Endodermal cell (in vitro differentiated cells): ENCODE measurements at places on chromosomes 5 and 9. TPM values are rescaled to one million over a fixed set of nuclear protein-coding genes. Genes with fewer than 3 reads are reported as not detected.

SHOC1 gene
- not detected in 2 replicates for total RNA-seq

CPLANE1 gene
- total RNA-seq, result 11.9 to 19.3 TPM (median 17.2 TPM) in 3 replicates

IFNA13 gene
- total RNA-seq, result not detected in 3 replicates

ADAMTS13 gene
- total RNA-seq, result 9.2 and 13.5 TPM in 2 replicates

IL9 gene
- not detected in 3 replicates for total RNA-seq

SPINK4 gene
- 0.70 and 1.3 TPM in 2 replicates for total RNA-seq

NRG2 gene
- 4.9 to 14.0 TPM (median 12.5 TPM) in 3 replicates for total RNA-seq

DNAJB5 gene
- total RNA-seq, result 19.8 and 20.7 TPM in 2 replicates

FAM114A2 gene
- total RNA-seq, result 14.6 and 18.0 TPM in 2 replicates

RASGRF2 gene
- total RNA-seq, result 14.4 and 16.2 TPM in 2 replicates
